ENCODE measurements at places on chromosomes 4 and X.
A peak's percentile ranks its signal among the peaks of the same experiment; 100 is the strongest.

- DNase-seq: peak; percentile 78
Observed at GRCh38 chrX:103687073-103687695, 685 bp upstream of the MORF4L2 start.

GRCh38 chrX:15014281-15014680 is 141.1 kb downstream of the MOSPD2 start:
- DNase-seq: no peak

- no peak for DNase-seq
Observed at GRCh38 chr4:173121076-173121561, 47.5 kb upstream of the GALNT7 start.

DNA sequence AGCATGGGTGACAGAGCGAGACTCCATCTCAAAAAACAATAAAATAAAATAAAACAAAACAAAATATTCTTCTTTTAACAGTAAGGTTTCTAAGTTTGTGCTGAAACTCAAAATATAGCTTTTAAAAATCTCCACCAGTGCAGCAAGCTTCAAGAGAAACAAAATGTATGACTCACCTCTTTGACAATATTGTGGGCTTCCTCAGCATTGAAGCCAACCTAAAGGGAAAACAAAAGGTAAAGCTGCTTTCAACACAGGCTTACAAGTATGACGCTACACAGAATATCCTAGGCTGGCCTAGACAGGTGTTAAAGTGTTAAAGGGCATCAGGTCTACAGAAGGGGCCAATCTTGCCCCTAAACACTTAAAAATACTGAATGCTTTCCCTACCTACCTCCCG is 1.2 kb downstream of the DYNLT3 start:
- DNase-seq: no peak

DNA sequence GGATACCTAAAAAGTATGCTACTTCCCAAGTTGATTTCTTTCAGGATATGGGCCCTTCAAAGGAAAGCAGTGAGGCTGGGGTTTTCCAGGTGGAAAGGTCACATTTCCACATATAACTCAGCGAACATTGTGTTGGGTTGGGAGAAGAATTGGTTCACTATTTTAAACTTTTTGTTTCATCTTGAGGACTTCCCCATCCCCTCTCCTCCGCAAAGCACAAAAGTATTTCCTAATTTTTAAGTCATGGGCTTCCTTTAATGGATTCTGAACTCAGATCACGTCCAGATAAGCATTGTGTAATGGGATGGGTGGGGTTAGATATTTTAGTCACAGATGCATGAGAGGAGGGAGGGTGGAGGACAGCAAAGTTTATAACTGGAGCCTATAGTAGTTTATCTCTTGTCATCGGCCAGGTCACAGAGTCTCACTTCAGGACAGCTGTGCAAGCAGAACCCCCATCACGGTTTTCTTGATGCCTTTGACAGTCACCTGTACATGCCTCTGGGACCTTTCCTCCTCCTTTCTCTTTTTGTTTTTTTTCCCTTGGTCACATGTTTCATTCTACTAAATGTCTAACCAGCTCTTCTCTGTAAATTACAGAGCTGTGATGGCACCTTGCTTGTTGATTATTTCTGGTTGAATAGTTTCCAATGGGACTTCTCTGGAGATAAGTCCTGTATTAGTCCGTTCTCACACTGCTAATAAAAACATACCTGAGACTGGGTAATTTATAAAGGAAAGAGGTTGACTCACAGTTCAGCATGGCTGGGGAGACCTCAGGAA is 115.4 kb downstream of the PTTG2 start:
- no peak for DNase-seq

GRCh38 chr4:3176367-3177229 is 72.4 kb upstream of the MSANTD1 start:
- DNase-seq: no peak

- DNase-seq: no peak
Observed at GRCh38 chr4:85491527-85491926, 16.6 kb downstream of the ARHGAP24 start.

GRCh38 chr4:40182001-40182400 is 14.8 kb upstream of the RHOH start:
- no peak for DNase-seq

GRCh38 chr4:110268352-110268751 is 69.9 kb upstream of the ELOVL6 start:
- DNase-seq: no peak

Data from activated CD4-positive, alpha-beta T cell treated with anti-CD3 and anti-CD28 coated beads, Interleukin-2, amount 50 U/mL, for 24 hours (primary cell).